ENCODE measurements at places on chromosomes 5 and 9. TPM values are rescaled to one million over a fixed set of nuclear protein-coding genes. Genes with fewer than 3 reads are reported as not detected.

GRCh38 chr5:65813174-65813573 lies 91.2 kb downstream of the NLN start:
- no peaks in the 10 kb centered on the region for H3K36me3 ChIP-seq
- no peak overlapping the region for H3K4me3 ChIP-seq
- no peak for DNase-seq
- peaks cover 20% of the 10 kb centered on the region for H3K4me1 ChIP-seq
- H3K27me3 ChIP-seq = no peaks in the 10 kb centered on the region
- H3K27ac ChIP-seq = peak overlapping the region; percentile 84

GRCh38 chr9:82466616-82467260 lies 478.2 kb downstream of the SPATA31D1 start:
- no peaks in the 10 kb centered on the region for H3K27me3 ChIP-seq
- no peaks in the 10 kb centered on the region for H3K36me3 ChIP-seq
- DNase-seq = peak; percentile 81
- no peak overlapping the region for H3K27ac ChIP-seq

DNA sequence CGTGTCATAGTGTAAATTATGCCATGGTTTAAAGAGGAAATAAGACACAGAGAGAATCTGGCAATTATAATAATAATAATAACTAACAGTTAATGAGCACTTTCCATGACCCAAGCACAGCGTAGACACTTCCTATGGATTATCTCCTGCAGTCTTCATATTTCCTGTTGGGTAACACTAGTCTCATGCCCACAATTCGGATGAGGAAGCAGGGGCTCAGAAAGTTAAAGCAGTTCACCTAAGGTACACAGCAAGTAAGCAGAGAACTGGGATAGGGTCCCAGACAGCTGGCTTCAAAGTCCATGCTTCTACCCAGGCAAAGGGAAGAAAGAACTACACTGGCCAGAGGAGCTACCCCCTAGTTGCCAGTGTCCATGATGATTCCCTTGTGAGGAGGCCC lies 27.9 kb upstream of the TGFBI start:
- H3K4me3 ChIP-seq = no peak overlapping the region
- H3K27ac ChIP-seq = peak overlapping the region; percentile 51
- no peak for DNase-seq
- H3K27me3 ChIP-seq = no peaks in the 10 kb centered on the region
- H3K4me1 ChIP-seq = peaks cover 15% of the 10 kb centered on the region
- no peaks in the 10 kb centered on the region for H3K36me3 ChIP-seq

Gene VLDLR
- 12.2 TPM for polyA plus RNA-seq

DNA sequence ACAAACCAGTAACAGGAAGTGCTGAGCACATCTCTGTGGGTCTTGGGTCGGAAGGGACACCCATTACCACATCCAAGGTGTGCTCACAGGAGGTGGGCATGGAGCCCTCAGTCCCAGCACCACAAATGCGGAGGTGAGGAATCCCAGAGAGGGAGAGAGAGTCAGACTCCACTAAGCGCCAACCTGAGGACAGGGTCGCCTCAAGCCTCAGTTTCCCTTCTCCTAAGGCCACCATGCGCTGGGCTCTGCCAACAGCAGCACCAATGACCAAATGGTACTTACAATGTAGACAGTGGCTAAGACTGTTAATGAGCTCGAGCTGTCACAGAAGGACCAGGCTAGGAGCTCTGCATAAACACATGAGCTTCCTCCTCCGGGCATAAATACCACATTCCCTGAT lies 43.1 kb downstream of the BICD2 start:
- no peaks in the 10 kb centered on the region for H3K36me3 ChIP-seq
- no peak overlapping the region for H3K27ac ChIP-seq
- H3K27me3 ChIP-seq = no peaks in the 10 kb centered on the region

GRCh38 chr5:109830955-109831502 lies 141.3 kb downstream of the MAN2A1 start:
- H3K27me3 ChIP-seq = no peaks in the 10 kb centered on the region
- no peak for DNase-seq
- no peak overlapping the region for H3K27ac ChIP-seq
- no peak overlapping the region for H3K4me3 ChIP-seq

GRCh38 chr5:108090946-108091345 lies 291.0 kb downstream of the FBXL17 start:
- H3K4me3 ChIP-seq = no peak overlapping the region
- DNase-seq = no peak
- H3K27me3 ChIP-seq = no peaks in the 10 kb centered on the region
- no peak overlapping the region for H3K27ac ChIP-seq

GRCh38 chr5:56501781-56502557 lies 268.8 kb upstream of the ANKRD55 start:
- H3K4me3 ChIP-seq = no peak overlapping the region
- H3K27me3 ChIP-seq = no peaks in the 10 kb centered on the region
- peak overlapping the region; percentile 63 for H3K27ac ChIP-seq
- no peak for DNase-seq
- H3K4me1 ChIP-seq = peaks cover 2% of the 10 kb centered on the region

Gene PIP5K1B
- polyA plus RNA-seq = 2.5 TPM

DNA sequence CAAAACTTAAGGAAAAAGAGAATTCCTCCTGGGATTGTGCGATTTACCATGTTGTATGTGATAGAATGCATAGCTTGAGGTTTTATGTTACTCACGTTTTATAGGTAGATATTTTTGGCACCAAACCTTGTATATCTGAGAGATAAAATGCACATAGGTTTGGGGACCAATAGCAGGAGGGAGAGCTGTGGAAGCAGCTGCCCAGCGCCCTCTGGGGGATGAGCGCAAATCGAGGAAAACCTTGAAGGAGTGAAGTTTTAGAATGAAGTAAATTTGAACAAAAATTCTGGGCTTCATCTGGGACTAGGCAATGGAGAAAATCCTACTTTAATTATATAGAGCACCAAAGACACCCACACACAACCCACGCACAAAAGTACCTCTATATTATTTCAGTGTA lies 197.0 kb downstream of the ADCY2 start:
- H3K36me3 ChIP-seq = no peaks in the 10 kb centered on the region
- H3K4me3 ChIP-seq = no peak overlapping the region
- DNase-seq = peak; percentile 26

DNA sequence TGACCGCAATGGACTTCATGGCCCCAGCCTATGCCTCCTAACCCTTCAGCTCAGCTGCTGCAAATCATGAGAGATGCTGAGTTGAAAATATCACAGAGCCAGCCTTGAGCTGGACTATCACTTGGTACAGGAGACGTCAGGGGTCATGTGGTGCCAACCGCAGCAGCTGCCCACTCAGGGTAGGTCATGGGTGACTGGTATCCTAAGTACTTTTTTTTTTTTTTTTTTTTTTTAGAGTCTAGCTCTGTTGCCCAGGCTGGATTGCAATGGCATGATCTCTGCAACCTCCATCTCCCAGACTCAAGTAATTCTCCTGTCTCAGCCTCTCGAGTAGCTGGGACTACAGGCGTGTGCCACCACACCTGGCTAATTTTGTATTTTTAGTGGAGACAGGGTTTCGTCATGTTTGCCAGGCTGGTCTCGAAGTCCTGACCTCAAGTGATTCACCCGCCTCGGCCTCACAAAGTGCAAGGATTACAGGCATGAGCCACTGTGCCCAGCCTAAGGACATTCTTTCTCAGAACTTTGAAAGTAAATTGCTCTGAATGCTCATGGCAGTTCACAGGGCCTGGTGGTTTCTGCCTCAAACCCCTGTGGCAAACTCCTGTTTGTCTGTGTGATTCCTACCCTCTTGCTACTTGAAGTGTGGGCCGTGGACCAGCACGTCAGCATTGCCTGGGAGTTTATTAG lies 21.3 kb downstream of the WWC1 start:
- H3K27me3 ChIP-seq = no peaks in the 10 kb centered on the region
- H3K27ac ChIP-seq = peak overlapping the region; percentile 99

DNA sequence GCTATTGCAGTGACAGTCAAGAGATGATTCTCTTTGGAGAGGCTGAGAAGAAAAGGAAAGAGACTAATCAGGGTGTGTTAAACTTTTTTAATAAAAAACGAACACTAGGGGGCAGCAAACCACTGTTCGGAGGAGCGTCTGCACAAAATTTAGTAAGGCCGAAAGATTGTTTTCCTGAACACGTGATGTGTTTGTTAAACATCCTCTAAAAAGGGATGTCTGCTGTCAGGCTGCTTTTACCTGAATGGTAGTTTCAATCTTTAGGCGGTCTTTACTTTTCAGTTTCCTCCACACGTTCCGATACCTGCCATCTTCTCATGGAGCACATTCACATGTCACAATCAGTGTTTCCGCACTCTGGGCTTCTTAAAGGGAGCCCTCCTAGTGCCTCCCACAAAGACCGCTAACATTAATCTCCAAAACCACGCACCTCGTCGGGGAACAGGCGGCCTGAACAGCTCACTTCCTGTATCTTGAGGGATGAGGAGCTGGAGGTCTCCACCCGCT lies 125.2 kb downstream of the GPBP1 start:
- peak overlapping the region; percentile 62 for H3K27ac ChIP-seq
- no peaks in the 10 kb centered on the region for H3K4me1 ChIP-seq
- H3K27me3 ChIP-seq = no peaks in the 10 kb centered on the region
- DNase-seq = peak; percentile 92

- no peaks in the 10 kb centered on the region for H3K36me3 ChIP-seq
- H3K27ac ChIP-seq = peak overlapping the region; percentile 85
- H3K27me3 ChIP-seq = no peaks in the 10 kb centered on the region
Observed at GRCh38 chr5:116572350-116573278, 2.0 kb downstream of the SEMA6A start.

Gene HOMER1
- polyA plus RNA-seq = 12.0 TPM

- H3K27me3 ChIP-seq = peaks cover 47% of the 10 kb centered on the region
- no peak overlapping the region for H3K27ac ChIP-seq
- no peaks in the 10 kb centered on the region for H3K36me3 ChIP-seq
- no peak for DNase-seq
- no peak overlapping the region for H3K4me3 ChIP-seq
Observed at GRCh38 chr9:38424918-38425317, 664 bp upstream of the IGFBPL1 start.

Gene LHX2
- 0.19 TPM for polyA plus RNA-seq

GRCh38 chr5:6556089-6556801 lies 76.6 kb downstream of the NSUN2 start:
- H3K27me3 ChIP-seq = no peaks in the 10 kb centered on the region
- H3K4me1 ChIP-seq = no peaks in the 10 kb centered on the region
- no peak overlapping the region for H3K4me3 ChIP-seq
- no peak overlapping the region for H3K27ac ChIP-seq

- peak overlapping the region; percentile 64 for H3K27ac ChIP-seq
- H3K4me1 ChIP-seq = peaks cover 16% of the 10 kb centered on the region
- H3K4me3 ChIP-seq = no peak overlapping the region
- no peaks in the 10 kb centered on the region for H3K36me3 ChIP-seq
- DNase-seq = no peak
Observed at GRCh38 chr5:37667846-37668245, 172.0 kb downstream of the GDNF start.

GRCh38 chr5:60843386-60843935 lies 608 bp downstream of the ELOVL7 start:
- peak; percentile 31 for DNase-seq
- no peaks in the 10 kb centered on the region for H3K36me3 ChIP-seq
- peak overlapping the region; percentile 71 for H3K27ac ChIP-seq
- peak overlapping the region; percentile 85 for H3K4me3 ChIP-seq
- H3K4me1 ChIP-seq = no peaks in the 10 kb centered on the region

DNA sequence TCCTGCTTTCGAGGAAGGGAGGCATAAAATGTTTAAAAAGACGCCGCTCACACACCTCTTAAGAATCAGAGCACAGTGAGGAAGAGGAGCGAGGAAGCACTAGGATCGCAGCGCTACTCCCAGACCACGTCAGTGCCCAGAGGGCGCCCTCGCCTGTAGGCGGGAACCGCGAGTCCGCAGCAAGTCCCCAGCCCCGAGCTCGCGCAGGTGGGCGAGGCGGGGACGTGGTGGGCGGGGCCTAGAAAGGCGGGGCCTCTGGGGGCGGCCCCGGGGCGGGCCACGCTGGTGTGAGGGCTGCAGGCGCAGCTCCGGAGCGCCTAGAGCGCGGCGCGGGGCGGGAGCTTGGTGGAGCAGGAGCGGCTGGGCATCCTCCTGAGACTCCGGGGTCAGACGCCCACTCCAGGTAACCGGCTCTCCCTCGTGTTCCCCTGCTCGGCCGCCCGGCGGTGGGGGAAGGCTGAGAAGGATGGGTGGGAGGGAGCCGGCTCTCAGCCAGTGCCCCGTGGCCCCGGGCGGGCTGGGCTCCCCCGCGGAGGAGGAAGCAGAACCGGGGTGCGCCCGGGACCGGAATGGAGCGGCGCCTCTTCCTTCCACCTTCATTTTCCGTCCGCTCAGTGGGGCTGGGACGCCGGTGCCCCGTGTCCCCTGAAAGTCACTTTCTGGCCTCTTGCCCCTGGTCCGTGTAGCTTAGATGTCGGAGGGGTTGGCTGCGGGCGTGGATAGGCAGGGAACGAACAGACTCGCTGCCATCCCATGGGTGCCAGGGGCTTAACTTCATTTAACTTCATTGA lies at the start of gene GCNT1:
GCNT1 (plus strand) TSS at position 280 of the 791 bp plus-strand sequence. CDS start 43,200 bp downstream, outside the sequence.
- H3K4me1 ChIP-seq = peaks cover 3% of the 10 kb centered on the region
- H3K27me3 ChIP-seq = no peaks in the 10 kb centered on the region
- H3K4me3 ChIP-seq = peak within 1 kb of the TSS; percentile 84
- H3K36me3 ChIP-seq = no peaks in the 10 kb centered on the region
- DNase-seq = peak; percentile 93

- no peaks in the 10 kb centered on the region for H3K27me3 ChIP-seq
- peak overlapping the region; percentile 87 for H3K4me3 ChIP-seq
- no peak for DNase-seq
- H3K4me1 ChIP-seq = peaks cover 25% of the 10 kb centered on the region
- no peaks in the 10 kb centered on the region for H3K36me3 ChIP-seq
Observed at GRCh38 chr9:135908093-135908753, 877 bp upstream of the CAMSAP1 start.

GRCh38 chr9:35649431-35650340 lies 1.0 kb downstream of the SIT1 start:
- peaks cover 19% of the 10 kb centered on the region for H3K4me1 ChIP-seq
- H3K36me3 ChIP-seq = no peaks in the 10 kb centered on the region
- H3K4me3 ChIP-seq = no peak overlapping the region
- H3K27me3 ChIP-seq = no peaks in the 10 kb centered on the region
- no peak for DNase-seq

Gene FCN2
- polyA plus RNA-seq = not detected

Gene S100Z
- 0.39 TPM for polyA plus RNA-seq

GRCh38 chr5:6188976-6189375 lies 189.4 kb downstream of the MED10 start:
- no peak overlapping the region for H3K4me3 ChIP-seq
- no peaks in the 10 kb centered on the region for H3K27me3 ChIP-seq
- H3K27ac ChIP-seq = no peak overlapping the region
- H3K36me3 ChIP-seq = no peaks in the 10 kb centered on the region
- DNase-seq = no peak
- H3K4me1 ChIP-seq = no peaks in the 10 kb centered on the region

All from hepatocyte (in vitro differentiated cells).